ENCODE measurements at places on chromosomes 7 and 10. TPM values are rescaled to one million over a fixed set of nuclear protein-coding genes. Genes with fewer than 3 reads are reported as not detected.

The TMEM213 gene
- polyA plus RNA-seq, result not detected

The FAM25G gene
- polyA plus RNA-seq, result 1.4 TPM

The TMEM26 gene
- polyA plus RNA-seq, result 0.04 TPM

The HMX2 gene
- polyA plus RNA-seq, result not detected

The TMEM184A gene
- not detected for polyA plus RNA-seq

The RHEB gene
- 235 TPM for polyA plus RNA-seq

Data from GM23248 (cell line).